Kidney (tissue), 22 donors: ENCODE measurements at places on chromosomes 7 and 10.

GRCh38 chr7:113263749-113264148, 145.4 kb upstream of the SMIM30 start:
- no peak for DNase-seq

DNA sequence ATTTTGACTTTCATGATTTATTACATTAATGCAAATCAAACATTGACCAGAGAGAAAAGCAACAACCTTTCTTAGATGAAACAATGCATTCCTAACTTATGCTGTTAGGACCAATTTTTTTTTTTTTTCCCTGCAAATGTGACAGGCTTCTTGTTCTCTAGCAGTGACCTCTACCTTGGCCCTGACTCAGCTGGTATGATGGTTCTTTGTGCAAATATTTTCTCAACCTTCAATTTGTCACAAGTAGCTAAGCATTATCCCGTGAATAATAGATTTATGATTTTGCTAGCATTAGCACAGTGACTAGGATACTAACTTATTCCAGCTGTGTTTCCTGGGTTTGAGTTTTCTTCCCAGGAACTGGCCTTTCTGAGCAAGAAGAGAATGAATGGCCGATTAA, 64.9 kb downstream of the PPP1R9A start:
- DNase-seq, result peak; percentile 33

DNA sequence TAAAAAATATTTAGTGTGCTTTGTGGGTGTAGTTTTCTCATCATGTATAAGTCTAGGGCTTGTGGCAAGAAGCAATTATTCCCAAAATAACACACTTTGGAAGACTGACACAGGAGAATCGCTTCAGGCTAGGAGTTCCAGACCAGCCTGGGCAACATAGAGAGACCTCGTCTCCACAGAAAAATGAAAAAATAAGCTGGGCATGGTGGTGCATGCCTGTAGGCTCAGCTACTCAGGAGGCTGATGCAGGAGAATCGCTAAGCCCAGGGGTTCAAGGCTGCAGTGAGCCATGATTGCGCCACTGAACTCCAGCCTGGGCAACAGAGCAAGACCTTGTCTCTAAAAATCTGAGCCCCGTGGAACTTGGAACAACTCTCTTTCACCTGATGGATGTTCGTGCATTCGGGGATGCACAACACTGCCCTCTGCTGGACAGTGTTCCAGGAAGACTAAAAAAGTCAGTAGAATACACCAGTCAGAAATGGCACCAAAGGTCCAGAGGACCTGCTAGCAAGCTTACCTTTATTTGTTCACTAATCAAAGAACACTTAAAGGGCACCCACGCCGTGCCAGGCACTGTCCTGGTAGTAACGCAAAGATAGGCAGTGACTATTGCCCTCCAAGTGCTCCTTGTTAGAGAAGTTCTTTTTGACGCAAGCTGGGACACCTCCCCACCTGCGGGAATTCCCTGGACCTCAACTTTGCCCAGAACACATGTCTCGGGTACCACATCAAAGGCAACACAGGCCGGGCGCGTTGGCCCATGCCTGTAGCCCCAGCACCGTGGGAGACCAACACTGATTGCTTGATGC, 81.9 kb upstream of the CALN1 start:
- peak; percentile 85 for DNase-seq

DNA sequence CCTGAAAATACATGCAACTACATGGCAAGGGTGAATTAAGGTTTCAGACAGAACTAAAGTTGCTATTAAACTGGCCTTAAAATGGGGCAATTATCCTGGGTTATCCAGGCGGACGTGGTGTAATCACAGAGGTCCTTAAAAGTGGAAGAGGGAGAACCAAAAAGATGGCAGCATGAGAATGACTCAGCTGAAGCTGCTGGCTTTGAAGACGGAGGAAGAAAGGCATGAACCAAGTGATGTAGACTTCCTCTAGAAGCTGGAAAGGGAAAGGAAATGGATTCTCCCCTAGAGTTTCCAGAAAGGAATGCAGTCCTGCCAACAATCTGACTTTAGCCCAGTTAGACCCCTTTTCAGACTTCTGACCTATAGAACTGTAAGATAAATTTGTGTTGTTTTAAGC, 27.0 kb upstream of the UBN2 start:
- no peak for DNase-seq

DNA sequence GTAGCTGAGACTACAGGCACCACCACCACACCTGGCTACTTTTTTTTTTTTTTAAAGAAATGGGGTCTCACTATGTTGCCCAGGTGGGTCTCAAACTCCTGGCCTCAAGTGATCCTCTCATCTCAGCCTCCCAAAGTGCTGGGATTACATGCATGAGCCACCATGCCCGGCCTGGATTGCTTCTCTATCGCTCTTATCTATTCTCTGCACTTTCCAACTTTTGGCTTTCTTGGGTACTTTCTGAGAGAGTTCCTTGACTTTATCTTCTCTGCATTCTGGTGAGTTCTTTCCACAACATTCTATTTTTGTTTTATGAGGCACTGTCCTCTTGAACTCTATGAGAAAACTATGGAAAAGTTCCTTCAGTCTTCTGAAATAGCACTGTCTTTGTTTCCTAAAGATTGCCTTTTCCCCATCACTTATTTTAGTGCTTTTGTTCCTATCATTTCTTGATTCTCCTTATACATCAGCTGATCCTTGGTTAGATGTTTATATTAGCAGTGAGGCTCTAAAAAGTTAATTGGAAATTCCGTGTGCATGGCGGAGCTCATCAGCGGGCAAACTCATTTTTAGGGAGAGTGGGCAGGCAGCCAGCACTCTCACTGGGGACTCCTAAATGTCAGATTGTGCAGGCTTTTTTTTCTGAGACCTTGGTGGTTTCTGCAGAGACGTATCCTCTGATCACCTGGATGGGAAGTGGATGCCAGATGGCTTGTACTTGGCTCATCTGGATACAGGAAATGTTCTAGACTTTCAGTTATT, 43.9 kb downstream of the HIP1 start:
- no peak for DNase-seq

DNA sequence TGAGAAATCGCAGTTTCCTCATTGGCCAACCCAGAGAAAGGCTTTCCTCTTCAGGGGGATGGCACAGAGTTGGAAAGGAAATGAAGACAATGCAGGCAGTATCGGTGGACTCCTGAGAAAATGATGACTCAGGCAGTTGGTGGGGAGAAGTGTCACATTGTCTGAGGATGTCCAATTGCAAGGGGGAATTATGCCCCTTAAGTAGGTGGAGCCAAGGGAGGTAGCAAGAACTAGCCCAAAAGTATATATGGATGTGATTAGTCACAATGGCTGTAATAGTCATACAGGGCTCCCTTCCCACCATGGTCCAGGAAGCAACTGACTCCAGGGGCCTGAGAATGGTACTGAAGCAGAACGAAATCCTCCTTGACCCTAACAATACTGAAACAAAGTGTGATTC, 58.3 kb upstream of the EGFR start:
- DNase-seq, result no peak

GRCh38 chr10:69600761-69601330, 27.6 kb upstream of the NEUROG3 start:
- no peak for DNase-seq

- no peak for DNase-seq
Observed at GRCh38 chr7:150567871-150568301, 696 bp downstream of the GIMAP4 start.

- DNase-seq, result no peak
Observed at GRCh38 chr10:114051714-114052113, 8.0 kb downstream of the ADRB1 start.

- DNase-seq, result peak; percentile 53
Observed at GRCh38 chr7:102469351-102469971, 4.7 kb downstream of the LRWD1 start.

- no peak for DNase-seq
Observed at GRCh38 chr10:97701438-97702069, 12.0 kb upstream of the MARVELD1 start.

GRCh38 chr10:24440817-24441797, 232.2 kb downstream of the KIAA1217 start:
- no peak for DNase-seq

DNA sequence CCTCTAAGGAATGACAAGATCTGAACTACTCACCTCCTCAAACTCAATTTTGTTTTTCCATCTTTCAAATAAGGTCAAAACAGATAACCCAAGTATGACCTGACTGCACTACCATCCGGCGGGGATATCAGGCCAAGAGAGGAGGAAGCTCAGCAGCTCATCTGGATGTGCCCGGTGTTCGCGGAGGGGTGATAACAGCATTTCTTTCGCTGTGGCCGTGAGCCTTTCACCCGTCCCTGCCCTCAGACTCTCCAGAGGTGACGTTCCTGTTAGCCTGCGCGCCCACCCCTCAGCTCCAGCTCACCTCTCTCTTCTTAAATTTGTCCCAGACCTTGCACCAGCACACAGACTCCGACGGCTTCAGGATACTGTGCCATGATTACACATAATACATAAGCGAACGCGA, 526 bp downstream of the ZNF248 start:
- no peak for DNase-seq
